ENCODE measurements at places on chromosomes 13 and 19.

GRCh38 chr13:42153199-42154113, 105.0 kb downstream of the DGKH start:
- no peak for DNase-seq

GRCh38 chr13:42405665-42406390, 133.9 kb downstream of the AKAP11 start:
- DNase-seq = no peak

DNA sequence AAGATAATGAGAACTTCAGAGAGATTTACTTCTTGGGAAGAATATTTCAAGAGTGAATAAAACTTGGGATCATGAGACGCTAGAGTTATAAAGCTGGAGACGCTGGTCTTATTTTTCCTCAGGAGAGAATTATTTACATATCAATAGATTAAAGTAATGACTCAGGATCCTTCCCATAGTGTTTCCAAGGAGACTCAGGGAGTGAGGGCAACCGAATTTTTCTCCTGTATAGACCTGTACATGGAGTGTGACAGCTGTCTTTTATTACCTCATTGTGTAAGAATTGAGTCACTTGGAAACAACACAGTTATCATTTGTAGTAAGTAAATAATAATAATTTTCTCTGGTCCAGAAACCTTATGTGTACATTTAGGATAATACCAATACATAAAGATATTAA, 1905.5 kb downstream of the OLFM4 start:
- no peak for DNase-seq

DNA sequence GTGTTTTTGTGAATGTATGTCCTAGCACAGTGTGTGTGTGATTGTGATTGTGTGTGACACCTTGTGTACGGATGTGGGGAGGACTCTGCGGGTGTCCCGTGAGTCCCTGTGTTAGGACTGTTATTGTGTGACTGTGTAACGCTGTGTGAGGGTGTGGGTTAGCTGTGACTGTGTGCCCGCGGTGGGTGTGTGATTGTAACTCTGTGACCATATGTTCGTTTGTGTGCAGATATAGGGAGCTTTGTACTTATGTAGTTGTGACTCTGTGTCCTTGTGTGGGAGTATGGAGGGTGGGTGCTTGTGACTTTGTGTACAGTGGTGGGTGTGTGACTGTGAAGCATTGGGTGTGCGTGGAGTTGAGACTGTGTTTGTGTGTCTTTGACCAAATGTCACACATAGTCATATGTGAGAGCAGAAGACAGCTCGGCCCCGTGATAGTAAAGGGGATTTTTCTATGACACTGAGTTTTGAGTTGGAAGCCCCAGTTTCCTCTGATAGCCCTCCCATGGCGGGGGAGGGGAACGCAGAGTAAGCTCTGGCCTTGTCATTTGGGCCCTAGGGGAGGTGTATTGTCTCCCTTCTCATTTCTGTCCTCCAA, 949 bp upstream of the ZNF260 start:
- no peak for DNase-seq

DNA sequence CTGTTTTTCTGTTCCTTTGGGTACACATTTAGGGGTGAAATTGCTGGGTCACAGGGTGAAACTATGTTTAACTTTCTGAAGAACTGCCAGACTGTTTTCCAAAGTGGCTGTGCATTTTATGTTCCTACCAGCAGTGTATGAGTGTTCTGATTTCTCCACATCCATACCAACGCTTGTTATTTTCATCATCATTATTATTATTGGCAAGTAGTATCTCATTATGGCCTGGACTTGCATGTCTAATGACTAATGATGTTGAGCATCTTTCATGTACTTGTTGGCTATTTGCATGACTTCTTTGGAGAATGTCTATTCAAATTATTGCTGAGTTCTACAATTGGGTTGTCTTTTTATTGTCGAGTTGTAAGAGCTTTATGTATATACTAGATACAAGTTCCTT, 321.8 kb upstream of the HTR2A start:
- no peak for DNase-seq

GRCh38 chr13:39776439-39776838, 121.0 kb downstream of the COG6 start:
- DNase-seq = no peak

DNA sequence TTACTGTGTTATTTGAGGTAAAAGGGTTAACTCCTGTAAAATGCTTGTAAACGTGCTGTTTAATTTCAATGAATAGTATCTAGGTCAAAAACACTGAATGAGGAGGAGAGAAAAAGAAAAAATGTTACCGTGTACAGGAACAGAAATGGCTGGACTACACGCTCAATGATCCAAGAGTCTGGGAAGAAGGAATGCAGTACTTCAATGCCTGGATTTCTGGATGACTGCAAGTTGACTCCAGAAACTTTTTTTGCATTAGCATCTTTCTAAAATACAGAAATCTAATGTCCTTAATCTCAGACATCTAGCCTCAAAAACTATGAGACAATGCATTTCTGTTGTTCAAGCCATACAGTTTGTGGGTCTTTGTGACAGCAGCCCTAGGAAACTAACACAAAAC, 17.4 kb upstream of the IPO5 start:
- no peak for DNase-seq

- no peak for DNase-seq
These were observed 120.0 kb upstream of the MAB21L1 start for GRCh38 chr13:35596321-35597030.
